Fibroblast of the aortic adventitia (primary cell): ENCODE measurements at places on chromosomes 1 and 21.

DNA sequence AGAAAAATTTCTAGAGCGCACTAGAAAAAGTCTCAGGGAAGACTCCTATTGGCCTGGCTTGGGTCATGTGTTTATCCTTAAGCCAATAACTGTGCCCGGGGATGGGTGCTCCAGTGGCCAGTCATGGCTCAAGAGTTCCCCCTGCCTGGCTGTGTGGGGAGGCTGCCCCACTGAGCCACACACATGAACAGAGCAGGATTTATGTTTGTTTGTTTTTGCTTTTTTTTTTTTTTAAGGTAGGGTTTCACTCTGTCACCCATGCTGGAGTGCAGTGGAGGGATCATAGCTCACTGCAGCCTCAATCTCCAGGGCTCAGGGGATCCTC is 21.8 kb downstream of the EDN2 start:
- DNase-seq, result no peak

GRCh38 chr1:897226-897625 is 26.5 kb upstream of the SAMD11 start:
- no peak for DNase-seq

GRCh38 chr1:215797859-215798258 is 230.8 kb downstream of the KCTD3 start:
- peak; percentile 18 for DNase-seq

DNA sequence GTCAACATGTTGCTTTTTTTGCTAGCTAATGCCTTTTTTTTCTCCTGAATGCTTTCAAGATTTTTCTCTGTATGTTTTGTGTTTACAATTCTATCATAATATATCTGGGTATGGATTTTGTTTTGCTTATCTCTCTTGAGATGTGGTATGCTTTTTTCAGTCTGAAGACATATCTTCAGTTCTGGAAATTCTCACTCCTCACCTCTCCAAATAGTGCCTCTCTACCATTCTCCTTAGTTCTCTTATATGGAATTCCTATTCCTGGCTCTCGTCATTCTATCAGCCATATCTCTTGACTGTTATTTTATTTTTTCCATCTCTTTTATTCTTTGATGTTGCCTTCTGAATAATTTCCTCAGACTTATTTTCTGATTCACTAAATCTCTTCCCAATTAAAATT is 58.4 kb downstream of the IVNS1ABP start:
- no peak for DNase-seq

DNA sequence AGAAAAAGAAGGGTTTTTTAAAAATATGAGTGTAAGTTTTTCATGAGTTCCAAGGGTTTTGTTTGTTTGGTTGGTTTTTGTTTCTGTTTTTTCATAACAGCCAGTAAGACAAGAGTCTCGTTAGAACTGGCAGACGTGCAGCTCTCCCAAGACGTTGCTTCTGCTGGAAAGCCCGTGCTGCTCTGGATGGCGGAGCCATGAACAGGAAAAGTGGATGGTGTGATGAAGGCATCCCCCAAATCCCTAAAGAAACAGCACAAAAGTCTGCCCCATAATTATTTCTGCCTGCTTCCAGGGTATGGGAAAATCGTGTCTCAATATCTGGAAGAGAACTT is 157.9 kb upstream of the BACE2 start:
- no peak for DNase-seq

DNA sequence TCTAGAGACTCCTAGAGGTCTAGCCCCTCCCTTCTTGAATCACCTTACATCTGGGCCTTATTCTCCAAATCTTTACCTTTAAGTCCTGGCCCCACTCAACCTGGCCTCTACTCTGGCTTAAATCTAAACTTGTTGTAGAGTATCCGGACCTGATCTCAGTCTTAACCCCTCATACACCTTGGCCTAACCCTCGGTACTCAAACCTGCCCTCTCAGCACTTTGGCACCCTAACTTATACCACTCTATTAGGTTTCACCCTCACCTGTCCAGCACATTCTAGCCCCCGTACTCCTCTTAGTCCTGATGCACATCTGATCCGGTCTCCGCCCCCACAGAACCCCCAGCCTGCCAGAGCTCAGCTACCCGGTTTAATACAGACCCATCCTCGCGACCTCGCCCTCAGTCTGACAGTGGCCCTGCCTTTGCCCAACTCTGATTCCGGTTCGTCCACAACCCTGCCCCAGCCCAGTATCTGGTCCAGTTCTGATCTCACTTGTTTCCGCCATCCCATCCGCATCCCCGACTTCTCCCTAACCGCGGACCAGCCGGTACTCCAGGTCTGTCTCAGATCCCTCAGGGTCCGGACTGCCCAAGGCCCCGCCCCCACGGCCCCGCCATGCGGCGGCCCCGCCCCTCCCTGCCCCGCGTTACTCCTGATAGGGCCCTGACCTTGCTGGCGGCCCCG is 1.5 kb downstream of the TRIM62 start:
- peak; percentile 70 for DNase-seq

DNA sequence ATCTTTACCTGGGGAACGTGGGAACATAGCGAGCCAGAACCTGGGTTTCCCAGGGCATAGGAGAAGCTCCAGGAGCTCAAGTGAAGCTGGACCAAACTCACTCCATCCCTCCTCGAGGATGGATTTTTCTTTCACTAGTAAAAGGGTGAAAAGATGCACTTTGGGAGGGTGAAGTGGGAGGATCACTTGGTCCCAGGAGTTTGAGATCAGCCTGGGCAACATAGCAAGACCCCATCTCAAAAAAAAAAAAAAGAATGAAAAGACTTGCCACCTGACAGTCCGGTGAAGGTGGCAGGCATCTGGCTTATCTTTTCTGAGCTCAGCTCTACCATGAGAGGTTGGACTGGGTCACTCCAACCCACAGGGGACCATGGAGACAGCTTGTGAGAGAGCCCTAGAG is 42.3 kb downstream of the CHAF1B start:
- DNase-seq, result no peak

DNA sequence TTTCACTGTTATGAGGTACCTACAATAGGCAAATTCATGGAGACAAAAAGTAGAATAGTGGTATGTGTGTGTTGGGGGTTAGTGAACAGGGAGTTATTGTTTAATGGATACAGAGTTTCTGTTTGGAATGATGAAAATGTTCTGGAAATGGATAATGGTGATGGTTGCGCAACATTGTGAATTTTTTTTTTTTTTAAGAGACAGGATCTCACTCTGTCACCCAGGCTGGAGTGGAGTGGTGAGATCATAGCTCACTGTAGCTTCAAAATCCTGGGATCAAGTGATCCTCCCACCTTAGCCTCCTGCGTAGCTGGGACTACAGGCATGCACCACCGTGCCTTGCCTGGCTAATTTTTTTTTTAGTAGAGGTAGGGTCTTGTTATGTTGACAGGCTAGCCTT is 34.5 kb upstream of the TRABD2B start:
- DNase-seq, result no peak

GRCh38 chr1:185565302-185565701 is 168.9 kb upstream of the HMCN1 start:
- peak; percentile 62 for DNase-seq

- no peak for DNase-seq
Measured at GRCh38 chr1:205693421-205693991, 13.2 kb upstream of the SLC45A3 start.

GRCh38 chr1:241944300-241944699 is 13.3 kb upstream of the BECN2 start:
- no peak for DNase-seq

- peak; percentile 1 for DNase-seq
Measured at GRCh38 chr1:118618618-118619340, 369.4 kb downstream of the TBX15 start.

- DNase-seq, result peak; percentile 78
Measured at GRCh38 chr1:64019818-64020217, 183.6 kb upstream of the UBE2U start.

DNA sequence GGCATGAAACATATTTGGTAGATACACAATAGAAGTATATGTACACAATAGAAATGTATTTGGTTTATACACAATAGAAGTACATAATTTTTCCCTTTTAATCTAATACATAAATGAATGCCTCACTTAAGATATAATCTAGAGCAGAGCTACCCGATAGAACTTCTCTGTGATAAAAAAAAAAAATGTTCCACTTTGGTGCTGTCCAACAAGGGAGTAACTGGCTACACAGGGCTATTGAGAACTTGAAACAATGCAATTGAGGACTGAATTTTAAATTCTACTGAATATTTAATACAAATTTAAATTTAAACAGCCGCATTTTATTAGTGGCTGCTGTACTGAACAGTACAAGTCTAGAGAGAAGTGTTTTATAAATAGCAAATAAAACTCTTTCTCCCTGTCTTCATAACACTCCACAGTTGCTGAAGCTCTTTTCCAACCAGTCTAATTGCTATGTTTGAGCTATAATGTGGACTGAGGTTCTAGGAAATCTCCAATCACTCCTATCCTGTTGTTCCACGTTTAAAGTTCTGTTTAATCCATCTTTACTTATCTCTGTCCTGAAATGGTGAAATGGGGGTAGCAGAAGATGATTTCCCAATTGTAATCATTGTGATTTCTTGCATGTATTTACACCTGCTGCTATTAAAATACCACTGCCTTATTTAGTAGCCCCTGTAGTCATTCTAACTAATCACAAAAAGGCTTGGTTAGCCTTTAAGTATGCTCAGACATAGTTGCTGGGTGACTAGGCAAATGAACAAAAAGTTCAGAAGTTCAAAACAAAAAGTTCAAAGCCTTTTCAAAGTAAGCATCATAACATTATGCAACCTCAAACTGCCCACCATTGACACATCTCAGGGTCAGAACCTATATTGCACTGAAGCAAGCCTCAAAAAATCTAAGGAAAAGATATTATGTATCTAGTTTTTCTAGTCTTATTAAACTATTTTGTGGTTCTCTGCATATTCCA is 192.3 kb upstream of the C1orf87 start:
- DNase-seq, result peak; percentile 59

GRCh38 chr1:64137412-64137803 is 66.0 kb upstream of the UBE2U start:
- DNase-seq, result no peak

- DNase-seq, result peak; percentile 31
Measured at GRCh38 chr1:84892705-84893618, at the start of gene LPAR3. TSS of gene LPAR3 (minus strand) at chr1:84893206. CDS start at chr1:84866120, 27,086 bp downstream.

- DNase-seq, result peak; percentile 18
Measured at GRCh38 chr1:209929751-209930150, 8.3 kb upstream of the SYT14 start.

- peak; percentile 26 for DNase-seq
Measured at GRCh38 chr21:44299085-44299457, 782 bp upstream of the PFKL start.

- no peak for DNase-seq
Measured at GRCh38 chr21:23401278-23401677, 2206.0 kb downstream of the MRPL39 start.

DNA sequence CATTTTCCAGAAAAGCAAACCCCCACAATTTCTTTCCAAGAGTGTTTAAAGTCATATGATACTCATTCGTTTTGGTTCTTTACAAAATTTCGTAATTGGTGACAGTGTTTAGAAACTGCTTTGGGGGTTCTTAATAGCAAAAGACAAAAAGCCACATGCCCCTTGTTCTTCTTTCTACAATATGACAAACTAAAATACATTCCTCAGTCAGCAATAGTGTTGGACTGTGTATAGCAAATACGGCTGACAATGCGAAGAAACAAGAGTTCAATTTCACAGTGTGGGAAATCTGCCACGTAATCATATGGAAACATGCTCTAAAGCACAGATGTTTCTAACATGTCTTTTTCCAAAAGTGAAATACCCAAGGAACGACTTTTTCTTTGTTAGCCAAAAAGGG is 7.6 kb upstream of the IFNAR1 start:
- no peak for DNase-seq

- peak; percentile 24 for DNase-seq
Measured at GRCh38 chr1:236853921-236854604, 59.0 kb downstream of the MTR start.

GRCh38 chr1:237205400-237206064 is 163.5 kb downstream of the RYR2 start:
- DNase-seq, result no peak

GRCh38 chr1:184745929-184746638 is 8.6 kb downstream of the EDEM3 start:
- DNase-seq, result no peak

GRCh38 chr1:43273708-43274107 is 3.9 kb downstream of the TMEM125 start:
- no peak for DNase-seq

DNA sequence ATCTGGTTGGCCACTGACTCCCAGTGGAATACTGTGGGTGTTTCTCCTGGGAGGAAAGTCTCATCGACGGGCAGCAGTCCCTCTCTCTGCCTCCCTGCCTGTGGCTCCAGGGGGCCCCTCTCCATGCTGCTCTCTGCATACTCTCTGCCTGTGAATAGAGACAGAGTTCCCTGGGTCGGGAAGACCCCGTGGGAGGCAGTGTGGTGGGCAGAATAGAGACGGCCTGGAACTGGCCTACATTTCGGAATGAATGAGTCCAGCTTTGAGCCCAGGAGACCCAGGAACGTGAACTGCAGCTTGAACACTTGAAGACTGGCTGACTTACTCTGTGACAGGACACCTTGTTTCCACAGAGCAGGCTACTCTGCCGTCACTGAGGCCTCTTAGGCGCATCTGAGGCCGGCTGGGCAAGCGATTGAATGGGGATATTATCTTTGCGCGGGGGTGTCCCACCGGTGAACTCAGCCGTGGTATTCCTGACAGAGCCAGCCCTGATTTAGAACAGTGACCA is 64.0 kb downstream of the KIF21B start:
- DNase-seq, result no peak

DNA sequence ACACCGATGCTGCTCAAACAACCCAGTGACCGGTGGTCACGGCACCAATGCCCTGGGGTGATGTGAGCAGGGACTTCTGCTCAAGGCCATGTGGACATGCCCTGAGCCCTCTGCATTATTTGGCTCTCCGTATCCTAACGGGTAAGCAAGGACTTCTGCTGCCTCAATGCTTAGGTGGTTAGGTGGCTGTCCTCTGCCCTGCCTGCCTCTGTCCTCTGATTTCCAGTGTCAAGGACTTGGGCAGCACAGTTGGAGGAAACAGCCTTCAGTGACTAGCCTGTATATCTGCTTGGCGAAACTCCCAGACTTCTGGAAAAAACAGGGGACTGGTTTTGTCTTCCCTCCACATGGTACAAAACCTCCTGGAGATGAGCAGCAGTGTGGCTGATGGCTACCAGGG is 34.5 kb downstream of the DNAJC11 start:
- DNase-seq, result no peak

- no peak for DNase-seq
Measured at GRCh38 chr1:3905953-3906671, 6.0 kb upstream of the C1orf174 start.

DNA sequence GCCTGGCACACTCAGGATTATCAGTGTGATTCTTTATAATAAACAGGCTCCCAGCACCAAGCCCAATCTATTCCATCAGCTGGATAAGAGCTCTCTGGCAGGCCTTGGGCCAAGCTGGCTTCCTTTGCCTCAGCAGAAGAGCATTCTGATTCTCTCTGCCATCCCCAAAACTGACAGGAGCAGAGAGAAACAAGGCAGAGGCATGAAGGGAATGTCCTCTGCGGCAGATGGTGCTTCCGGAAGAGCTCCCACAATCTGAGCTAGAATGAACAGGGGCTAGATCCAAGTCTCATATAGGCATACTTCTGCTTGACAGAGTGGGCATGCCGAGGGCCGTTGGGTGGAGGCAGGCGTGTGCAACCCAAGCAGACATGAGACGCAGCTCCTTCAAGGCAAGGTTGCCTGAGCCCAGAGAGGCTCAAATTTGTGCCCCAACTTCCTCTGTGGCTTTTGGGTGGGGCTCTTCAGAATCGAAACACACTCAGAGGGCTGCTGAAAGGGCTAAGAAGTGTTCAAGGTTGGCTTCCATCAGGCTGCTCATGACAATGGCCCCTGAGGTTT is 4.0 kb downstream of the CAPN2 start:
- peak; percentile 57 for DNase-seq
